ENCODE measurements at places on chromosomes 4 and X. TPM values are rescaled to one million over a fixed set of nuclear protein-coding genes. Genes with fewer than 3 reads are reported as not detected.

The PPBP gene
- not detected for total RNA-seq

The SATL1 gene
- not detected for total RNA-seq

The CCNB3 gene
- 0.20 TPM for total RNA-seq

The UGT2B17 gene
- total RNA-seq = not detected

The ZDHHC15 gene
- total RNA-seq = 1.2 TPM

The WNK3 gene
- 6.7 TPM for total RNA-seq

The MBNL3 gene
- 9.4 TPM for total RNA-seq

The VCX3A gene
- not detected for total RNA-seq

The RPS6KA6 gene
- 10.1 TPM for total RNA-seq

The CFAP97 gene
- 37.7 TPM for total RNA-seq

The FOXO4 gene
- total RNA-seq = 6.5 TPM

The PNMA3 gene
- total RNA-seq = 0.35 TPM

The SMC1A gene
- 40.7 TPM for total RNA-seq

The ALAS2 gene
- not detected for total RNA-seq

The USP46 gene
- 21.9 TPM for total RNA-seq

The S100P gene
- total RNA-seq = not detected

The CCKAR gene
- 0.05 TPM for total RNA-seq

The VSIG4 gene
- not detected for total RNA-seq

The IBSP gene
- not detected for total RNA-seq

The PWWP3B gene
- total RNA-seq = 1.5 TPM

The GAB1 gene
- 13.2 TPM for total RNA-seq

The PHEX gene
- total RNA-seq = 0.35 TPM

The TASL gene
- total RNA-seq = not detected

The KIAA1210 gene
- not detected for total RNA-seq

The ARSJ gene
- 31.7 TPM for total RNA-seq

The YY2 gene
- 0.69 TPM for total RNA-seq

The XPNPEP2 gene
- not detected for total RNA-seq

The CT83 gene
- total RNA-seq = not detected

The ADGRG2 gene
- not detected for total RNA-seq

The ASB5 gene
- 0.50 TPM for total RNA-seq

The MAGED1 gene
- 148 TPM for total RNA-seq

The FMR1NB gene
- not detected for total RNA-seq

The HTN1 gene
- total RNA-seq = not detected

The C4orf50 gene
- total RNA-seq = not detected

The BMPR1B gene
- total RNA-seq = 6.5 TPM

The TMPRSS11A gene
- total RNA-seq = 0.05 TPM

The AKAP4 gene
- not detected for total RNA-seq

The TMSB15C gene
- total RNA-seq = 3.9 TPM

The DUSP9 gene
- not detected for total RNA-seq

The ZXDA gene
- total RNA-seq = 8.2 TPM

The TCEAL9 gene
- 123 TPM for total RNA-seq

The SNX25 gene
- 33.2 TPM for total RNA-seq

The PF4V1 gene
- total RNA-seq = 13.5 TPM

The STK26 gene
- 20.8 TPM for total RNA-seq
